ENCODE measurements at places on chromosomes 6 and 20.

- DNase-seq = no peak
These were observed 899.0 kb downstream of the TFAP2A start for GRCh38 chr6:9515633-9516606.

DNA sequence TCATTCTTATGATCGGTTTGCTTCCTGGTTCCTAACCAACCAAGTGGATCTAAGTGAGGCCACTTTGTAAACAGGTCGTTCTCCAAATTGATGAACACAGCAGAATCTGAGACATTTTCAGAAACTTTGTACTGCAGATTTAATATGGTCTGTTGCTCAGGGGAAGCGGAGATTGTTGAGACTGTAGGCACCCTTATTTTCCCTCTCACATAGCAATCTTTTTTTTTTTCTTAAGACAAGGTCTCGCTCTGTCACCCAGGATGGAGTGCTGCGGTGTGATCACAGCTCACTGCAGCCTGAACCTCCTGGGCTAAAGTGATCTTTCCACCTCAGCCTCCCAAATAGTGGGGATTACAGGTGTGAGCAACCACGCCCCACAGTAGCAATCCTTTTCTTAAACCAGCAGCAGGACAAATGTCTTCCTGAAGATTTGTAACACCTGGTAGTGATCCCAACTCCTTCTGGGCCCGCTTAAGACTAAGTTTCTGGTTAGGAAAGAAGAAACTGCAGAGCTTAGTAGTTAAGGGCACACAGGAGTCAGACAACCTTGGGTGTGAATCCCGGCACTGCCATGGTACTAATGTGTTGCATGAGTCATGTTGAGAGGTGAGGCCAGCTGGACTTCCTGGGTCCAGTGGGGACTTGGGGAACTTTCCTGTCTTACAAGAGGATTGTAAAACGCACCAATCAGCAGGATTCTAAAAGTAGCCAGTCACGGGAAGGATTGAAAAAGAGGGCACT lies 48.4 kb upstream of the EZR start:
- DNase-seq = no peak

DNA sequence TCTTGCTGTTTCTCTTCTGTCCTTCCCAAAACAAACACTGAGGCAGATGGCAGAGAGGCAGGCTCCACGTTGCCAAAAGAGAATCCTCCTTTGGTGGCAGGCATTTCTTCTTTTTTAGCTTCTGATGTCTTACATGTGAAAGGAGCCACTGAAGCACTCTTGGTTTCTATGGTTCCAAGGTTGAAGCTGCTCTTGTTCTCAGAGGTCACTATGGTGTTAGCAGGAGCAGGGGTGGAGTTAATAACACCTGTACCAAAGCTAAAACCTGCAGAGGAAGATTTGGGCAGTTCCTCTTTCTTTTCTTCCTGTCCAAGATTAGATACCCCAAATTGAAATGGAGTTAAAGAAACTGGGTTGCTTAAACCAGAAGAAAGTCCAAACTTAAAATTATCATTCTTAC lies 28.8 kb downstream of the FAM8A1 start:
- no peak for DNase-seq

- DNase-seq = no peak
These were observed 49.5 kb downstream of the TRIM38 start for GRCh38 chr6:26012061-26012460.

- no peak for DNase-seq
These were observed 12.3 kb downstream of the MTCH1 start for GRCh38 chr6:36973647-36974046.

DNA sequence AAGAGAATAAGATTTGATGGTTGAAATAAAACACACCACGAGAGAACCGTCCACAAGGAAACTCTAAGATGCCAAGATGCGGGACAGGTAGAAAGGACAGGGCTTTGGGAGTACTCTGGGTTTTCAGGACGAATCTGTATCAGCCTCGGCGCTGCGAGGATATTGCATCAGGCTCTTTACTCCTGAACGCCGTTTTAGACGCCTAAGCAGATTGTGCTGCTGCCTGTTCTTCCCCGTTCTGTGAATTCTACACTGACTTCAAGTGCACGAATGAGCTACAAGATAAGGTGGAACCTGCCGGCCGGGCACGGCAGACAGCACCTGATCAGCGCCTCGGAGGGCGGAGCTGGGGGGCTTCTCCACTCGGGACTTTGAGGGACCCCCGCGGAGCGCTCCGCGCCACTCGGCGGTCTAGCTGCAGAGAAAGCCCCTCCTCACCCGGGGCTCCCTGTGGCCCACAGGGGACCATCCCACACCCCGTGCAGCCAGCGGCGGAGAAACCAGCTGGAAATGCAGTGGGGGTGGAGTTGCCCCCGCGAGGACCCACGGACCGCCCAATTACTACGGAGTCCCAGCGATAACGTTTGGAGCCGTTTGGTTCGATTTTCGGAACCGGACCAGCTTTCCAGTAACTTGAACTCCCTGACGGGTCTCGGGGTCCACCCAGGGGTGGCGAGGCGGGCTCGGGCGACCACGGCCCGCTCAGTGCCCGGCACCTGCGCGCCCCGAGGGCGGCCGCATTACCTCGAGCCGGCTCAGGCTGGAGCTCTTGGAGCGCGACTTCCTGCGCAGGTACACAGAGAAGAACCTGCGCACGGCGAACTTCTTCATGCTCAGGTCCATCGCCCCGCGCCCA lies 646 bp downstream of the RPS6KA2 start:
- no peak for DNase-seq

GRCh38 chr20:46126440-46127056 lies 8.4 kb downstream of the CD40 start:
- no peak for DNase-seq

GRCh38 chr20:45337367-45338120 lies 10.7 kb downstream of the SDC4 start:
- peak; percentile 46 for DNase-seq

DNA sequence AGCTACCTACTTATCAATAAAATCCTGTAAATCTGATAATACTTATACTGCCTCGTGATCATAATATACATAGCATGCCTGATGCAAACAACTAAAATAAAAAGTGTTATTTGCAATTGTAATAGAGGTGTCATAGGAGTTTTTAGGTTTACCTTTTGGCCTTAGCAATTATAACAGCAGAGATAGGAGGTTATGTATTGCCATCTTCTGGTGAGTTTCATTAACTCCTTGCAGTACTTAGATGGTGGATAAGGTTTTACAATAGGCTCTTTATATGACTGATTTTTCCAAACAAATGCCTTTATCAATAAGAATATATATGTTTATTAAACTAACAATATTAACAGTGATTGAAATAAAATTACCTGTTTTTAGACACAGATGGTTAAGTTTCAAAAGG lies 27.8 kb upstream of the MYCT1 start:
- DNase-seq = no peak

GRCh38 chr6:156060013-156060412 lies 604.4 kb upstream of the NOX3 start:
- no peak for DNase-seq

DNA sequence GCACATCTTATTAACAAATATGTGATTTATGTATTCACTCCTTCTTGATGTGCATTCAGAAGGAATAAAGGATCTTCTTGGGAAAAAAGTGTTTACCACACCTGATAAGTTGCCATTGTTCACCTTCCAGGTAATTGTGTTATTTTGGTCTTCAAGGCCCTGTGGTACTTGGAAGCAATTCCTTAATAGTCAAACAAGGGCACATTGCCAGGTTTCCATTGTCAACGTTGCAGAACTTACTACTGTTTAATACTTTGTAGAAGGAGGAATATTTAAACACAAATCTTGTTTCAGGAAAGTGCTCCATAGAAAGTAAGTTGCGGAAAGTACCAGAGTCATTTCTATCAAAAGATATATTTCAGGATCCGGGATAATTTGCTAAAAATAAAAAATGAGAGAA lies 129.5 kb upstream of the SGK1 start:
- DNase-seq = no peak

GRCh38 chr6:107152638-107153430 lies 37.5 kb upstream of the BEND3 start:
- no peak for DNase-seq

DNA sequence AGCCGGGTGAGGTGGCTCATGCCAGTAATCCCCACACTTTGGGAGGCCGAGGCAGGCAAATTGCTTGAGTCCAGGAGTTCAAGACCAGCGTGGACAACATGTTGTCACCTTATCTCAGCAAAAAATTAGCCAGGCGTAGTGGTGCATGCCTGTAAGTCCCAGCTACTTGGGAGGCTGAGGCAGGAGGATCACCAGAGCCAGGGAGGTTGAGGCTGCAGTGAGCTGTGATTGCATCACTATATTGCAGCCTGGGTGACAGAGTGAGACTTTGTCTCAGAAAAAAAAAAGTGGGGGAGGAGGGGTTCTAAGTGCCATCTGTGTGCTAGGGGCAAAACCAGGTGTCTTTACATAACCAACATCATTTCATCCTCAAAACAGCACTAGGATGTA lies 48.3 kb downstream of the CDK5RAP1 start:
- DNase-seq = no peak

- no peak for DNase-seq
These were observed 89.2 kb upstream of the EXOC2 start for GRCh38 chr6:782141-782540.

GRCh38 chr6:154410619-154411072 lies 54.0 kb upstream of the IPCEF1 start:
- peak; percentile 80 for DNase-seq

- no peak for DNase-seq
These were observed 323.8 kb downstream of the QKI start for GRCh38 chr6:163738304-163738703.

DNA sequence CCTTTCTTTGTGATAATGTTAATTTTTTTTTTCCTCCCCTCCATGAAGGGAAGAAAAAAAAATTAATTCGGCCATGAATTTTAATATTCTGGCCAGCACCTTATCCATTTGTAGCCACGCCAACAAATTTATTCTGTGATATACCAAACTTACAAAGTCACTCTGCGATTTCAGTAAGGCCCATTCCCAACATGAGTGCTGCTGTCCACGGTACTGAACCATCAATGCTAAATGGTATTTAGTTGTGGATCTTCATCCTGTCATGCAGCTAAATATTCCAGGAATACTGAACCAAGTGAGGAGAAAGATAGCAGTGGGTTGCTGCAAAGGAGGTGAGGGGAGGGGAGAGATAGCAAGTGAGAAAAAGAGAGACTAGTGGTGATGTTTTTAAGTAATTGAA lies 19.5 kb upstream of the RSPH4A start:
- no peak for DNase-seq

DNA sequence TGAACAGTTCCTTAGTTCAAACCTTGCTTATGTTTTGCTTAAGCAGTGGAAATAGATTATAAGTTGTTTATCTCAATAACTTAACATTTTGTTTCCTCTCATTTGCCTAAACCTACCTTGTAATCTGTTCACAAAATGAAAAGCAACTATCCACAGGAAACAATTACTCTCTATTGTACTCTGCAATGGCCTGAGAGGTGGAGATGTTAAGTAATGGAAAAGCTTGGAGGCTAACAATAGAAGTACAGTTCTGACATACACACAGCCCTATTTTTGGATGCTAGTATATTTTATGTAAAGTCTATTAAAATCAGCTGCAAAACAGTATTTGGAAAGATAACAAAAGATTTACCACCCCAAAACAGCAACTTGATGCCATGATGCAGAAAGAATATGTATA lies 82.1 kb downstream of the TINAG start:
- DNase-seq = no peak

DNA sequence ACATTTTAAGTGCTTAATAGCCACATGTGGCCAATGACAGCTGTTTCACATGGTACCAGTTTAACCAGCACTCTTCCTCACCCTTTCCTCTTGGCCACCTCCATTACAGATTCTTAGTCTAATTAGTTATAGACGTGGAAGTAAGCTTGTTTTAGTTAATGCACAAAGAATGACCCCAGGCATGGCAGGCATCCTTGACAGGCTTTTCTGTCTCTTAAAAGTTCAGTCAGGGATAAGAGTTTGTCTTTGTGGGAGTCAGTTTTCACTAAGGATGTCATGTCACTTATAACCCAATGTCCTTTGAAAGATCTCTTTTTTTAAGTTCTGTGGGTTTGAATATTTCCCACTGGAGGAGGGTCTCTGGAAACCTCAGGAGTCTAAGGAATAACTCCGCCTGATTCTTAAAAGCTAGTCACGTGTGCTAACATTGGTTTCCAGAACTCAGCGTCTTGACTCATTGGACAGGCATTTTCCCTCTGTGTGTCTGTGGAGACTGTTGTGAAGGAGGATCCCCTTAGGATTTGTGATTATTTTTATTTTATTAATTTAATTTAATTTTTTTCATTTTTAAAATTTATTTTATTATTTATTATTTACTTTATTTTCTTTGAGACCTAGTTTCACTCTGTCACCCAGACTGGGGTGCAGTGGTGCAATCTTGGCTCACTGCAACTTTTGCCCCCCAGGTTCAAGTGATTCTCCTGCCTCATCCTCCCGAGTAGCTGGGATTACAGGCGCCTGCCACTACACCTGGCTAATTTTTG lies 171.4 kb downstream of the ZFAND3 start:
- DNase-seq = no peak
